ENCODE measurements at places on chromosomes 6 and 20. TPM values are rescaled to one million over a fixed set of nuclear protein-coding genes. Genes with fewer than 3 reads are reported as not detected.

The ZC2HC1B gene
- total RNA-seq, result not detected

DNA sequence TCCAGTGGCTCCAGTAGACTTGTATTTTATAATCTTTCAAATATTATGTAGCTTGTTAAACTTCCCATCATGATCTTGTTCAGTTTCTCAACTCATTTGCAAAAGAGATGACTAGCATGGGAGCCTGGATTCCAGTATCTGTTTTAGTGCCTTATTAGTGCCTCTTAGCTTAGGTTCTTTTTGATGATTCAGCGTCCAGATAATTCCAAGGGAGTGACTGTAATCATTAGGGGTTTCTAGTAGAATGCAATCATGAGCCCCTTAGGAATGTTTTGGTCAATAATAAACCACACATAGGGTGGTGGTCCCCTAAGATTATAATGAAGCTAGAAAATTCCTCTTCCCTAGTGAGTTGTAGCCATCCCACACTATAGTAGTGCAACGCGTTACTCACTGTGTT lies 7.0 kb downstream of the CD2AP start:
- no peak overlapping the region for H3K27ac ChIP-seq
- no peaks in the 10 kb centered on the region for H3K27me3 ChIP-seq
- H3K4me3 ChIP-seq, result no peak overlapping the region
- peaks cover 19% of the 10 kb centered on the region for H3K4me1 ChIP-seq

GRCh38 chr6:167804281-167805013 lies 22.3 kb upstream of the AFDN start:
- no peaks in the 10 kb centered on the region for H3K27me3 ChIP-seq
- H3K4me3 ChIP-seq, result no peak overlapping the region
- no peak for DNase-seq
- no peaks in the 10 kb centered on the region for H3K4me1 ChIP-seq
- H3K27ac ChIP-seq, result no peak overlapping the region

- no peaks in the 10 kb centered on the region for H3K36me3 ChIP-seq
- no peak overlapping the region for H3K4me3 ChIP-seq
- DNase-seq, result peak; percentile 10
Observed at GRCh38 chr20:59977086-59977485, 18.9 kb downstream of the CDH26 start.
